ENCODE measurements at places on chromosomes 4 and X.

DNA sequence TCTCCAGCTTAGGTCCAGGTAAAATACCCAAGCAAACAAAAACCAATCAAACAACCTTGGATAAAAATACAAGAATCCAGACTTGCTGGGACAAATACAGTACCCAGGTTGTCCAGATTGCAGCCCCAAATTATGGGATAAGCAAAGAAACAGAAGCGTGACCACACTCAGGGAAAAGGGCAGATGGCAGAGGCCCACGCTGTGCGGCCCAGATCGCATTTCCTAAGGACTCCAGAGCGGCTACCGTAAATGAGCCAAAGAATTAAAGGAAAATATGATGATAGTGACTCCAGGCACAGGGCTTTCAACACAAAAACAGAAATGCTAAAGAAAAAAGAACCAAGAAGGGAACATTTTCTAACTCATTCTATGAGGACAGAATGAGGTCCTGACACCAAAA is 50.3 kb downstream of the FGFRL1 start:
- no peak for DNase-seq

DNA sequence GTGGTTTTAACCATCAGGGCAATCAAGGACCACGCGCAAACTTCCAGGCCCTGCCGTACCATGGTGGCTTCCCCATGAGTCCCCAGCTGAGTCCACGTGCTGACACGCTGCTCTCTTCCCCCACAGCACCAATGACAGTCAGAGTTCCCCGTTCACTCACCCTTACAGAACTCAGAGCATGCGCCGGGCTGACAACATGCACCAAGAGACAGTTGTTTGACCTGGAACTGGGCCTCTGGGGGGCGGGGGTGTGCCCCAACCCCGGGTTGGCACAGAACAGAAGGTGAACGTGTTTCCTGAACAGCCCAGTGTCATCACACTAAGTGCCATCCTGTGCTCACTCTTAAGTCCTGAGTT is 29.4 kb downstream of the IRF2 start:
- no peak for DNase-seq

DNA sequence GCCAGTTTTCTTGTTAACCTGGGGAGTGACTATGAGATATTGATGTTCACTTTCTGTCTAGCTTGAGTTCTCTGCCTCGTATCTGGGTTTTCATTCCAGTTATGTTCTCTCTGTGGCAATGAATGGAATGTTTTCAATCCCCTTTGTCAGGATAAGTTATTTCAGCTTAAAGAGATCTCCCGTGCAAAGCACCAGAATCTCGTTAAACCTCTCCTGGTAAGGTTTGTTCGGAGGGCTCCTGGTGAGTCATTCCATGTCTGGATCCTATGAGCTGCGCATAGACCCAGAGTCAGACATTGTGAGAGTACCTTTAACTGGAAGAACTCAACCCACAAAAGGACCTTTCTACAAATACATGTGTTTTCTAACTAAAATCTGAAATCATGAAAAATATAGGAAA is 51.0 kb downstream of the KDR start:
- DNase-seq = no peak

- DNase-seq = no peak
These were observed 313.9 kb downstream of the TECRL start for GRCh38 chr4:64095398-64095797.

GRCh38 chr4:40524366-40525041 is 105.2 kb downstream of the RBM47 start:
- no peak for DNase-seq

DNA sequence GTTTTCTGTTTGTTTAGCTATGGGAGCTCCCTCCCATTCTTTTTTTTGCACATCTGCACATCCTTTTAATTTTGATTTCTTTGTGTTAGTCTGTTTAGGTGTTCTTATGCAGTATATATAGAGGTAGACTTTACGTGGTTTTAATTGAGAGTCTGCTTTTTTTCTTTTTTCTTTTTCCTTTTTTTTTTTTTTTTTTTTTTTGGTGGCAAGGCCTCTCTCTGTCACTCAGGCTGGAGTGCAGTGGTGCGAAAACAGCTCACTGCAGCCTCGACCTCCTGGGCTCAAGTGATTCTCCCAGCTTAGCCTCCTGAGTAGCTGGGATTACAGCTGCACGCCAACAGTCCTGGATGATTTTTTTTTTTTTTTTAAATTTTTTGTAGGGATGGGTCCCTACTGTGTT is 68.2 kb downstream of the FAM193A start:
- no peak for DNase-seq

- no peak for DNase-seq
These were observed 201.4 kb downstream of the SPOCK3 start for GRCh38 chr4:167032871-167033270.

GRCh38 chrX:7943600-7944245 is 16.5 kb upstream of the PNPLA4 start:
- DNase-seq = no peak

- no peak for DNase-seq
These were observed 274.1 kb upstream of the MAGEB2 start for GRCh38 chrX:29941287-29941686.

All from activated CD4-positive, alpha-beta T cell treated with anti-CD3 and anti-CD28 coated beads, Interleukin-2, Interleukin-4, amounts not matched to agents 100 ng/mL and 50 ng/mL, durations not matched to agents 16 hours and 8 hours (primary cell).